ENCODE measurements at places on chromosomes 1 and 21. TPM values are rescaled to one million over a fixed set of nuclear protein-coding genes. Genes with fewer than 3 reads are reported as not detected.

SYNC gene
- total RNA-seq: not detected

FAM110D gene
- total RNA-seq: not detected

CD1B gene
- not detected for total RNA-seq

CFHR1 gene
- total RNA-seq: not detected

MIGA1 gene
- total RNA-seq: 7.5 TPM

FMO1 gene
- not detected for total RNA-seq

PLA2G4A gene
- 0.48 TPM for total RNA-seq

ADAMTS5 gene
- total RNA-seq: not detected

PSMB2 gene
- total RNA-seq: 111 TPM

ESRRG gene
- not detected for total RNA-seq

BRDT gene
- total RNA-seq: not detected

PM20D1 gene
- 0.25 TPM for total RNA-seq

CD164L2 gene
- not detected for total RNA-seq

HAPLN2 gene
- total RNA-seq: not detected

ADAM30 gene
- not detected for total RNA-seq

ERRFI1 gene
- total RNA-seq: 1.4 TPM

LRIF1 gene
- total RNA-seq: 14.6 TPM

TMEM53 gene
- total RNA-seq: 2.5 TPM

PALMD gene
- not detected for total RNA-seq

MTX1 gene
- total RNA-seq: 72.5 TPM

CFHR4 gene
- total RNA-seq: not detected

RAB7B gene
- not detected for total RNA-seq

TNFAIP8L2 gene
- 22.2 TPM for total RNA-seq

NOTCH2 gene
- 39.5 TPM for total RNA-seq

GPR37L1 gene
- total RNA-seq: not detected

DESI2 gene
- 37.0 TPM for total RNA-seq

FCGR2B gene
- total RNA-seq: 0.25 TPM

DNALI1 gene
- total RNA-seq: not detected

ITSN1 gene
- 3.6 TPM for total RNA-seq

FAM229A gene
- 3.6 TPM for total RNA-seq

SHE gene
- total RNA-seq: not detected

SMYD2 gene
- 37.0 TPM for total RNA-seq

AMY1B gene
- not detected for total RNA-seq

GCSAML gene
- 3.1 TPM for total RNA-seq

TTC34 gene
- total RNA-seq: 0.58 TPM

ZNF593OS gene
- not detected for total RNA-seq

RAB3B gene
- total RNA-seq: 0.08 TPM

ADGRL4 gene
- not detected for total RNA-seq

MPL gene
- not detected for total RNA-seq

FAM177B gene
- total RNA-seq: not detected

S100A2 gene
- total RNA-seq: not detected

NIT1 gene
- total RNA-seq: 34.3 TPM

NTNG1 gene
- total RNA-seq: 1.6 TPM

SYCP1 gene
- total RNA-seq: not detected

LCE1A gene
- total RNA-seq: not detected

HSPB7 gene
- total RNA-seq: not detected

GBP1 gene
- 141 TPM for total RNA-seq

ZMYM4 gene
- total RNA-seq: 32.7 TPM

AMPD2 gene
- 89.5 TPM for total RNA-seq

BRWD1 gene
- total RNA-seq: 18.2 TPM

LIN28A gene
- total RNA-seq: not detected

B4GALT3 gene
- 53.9 TPM for total RNA-seq

LZIC gene
- 30.9 TPM for total RNA-seq

LCE1B gene
- not detected for total RNA-seq

FNDC5 gene
- total RNA-seq: not detected

IL24 gene
- total RNA-seq: 0.54 TPM

KRTAP11-1 gene
- total RNA-seq: not detected

HTR6 gene
- not detected for total RNA-seq

CFAP107 gene
- total RNA-seq: not detected

Data from activated naive CD8-positive, alpha-beta T cell treated with anti-CD3 and anti-CD28 coated beads for 36 hours (primary cell).